ENCODE measurements at places on chromosomes 12 and 14.

- DNase-seq: no peak
These were observed 279.6 kb upstream of the CCDC196 start for GRCh38 chr14:66206554-66206953.

DNA sequence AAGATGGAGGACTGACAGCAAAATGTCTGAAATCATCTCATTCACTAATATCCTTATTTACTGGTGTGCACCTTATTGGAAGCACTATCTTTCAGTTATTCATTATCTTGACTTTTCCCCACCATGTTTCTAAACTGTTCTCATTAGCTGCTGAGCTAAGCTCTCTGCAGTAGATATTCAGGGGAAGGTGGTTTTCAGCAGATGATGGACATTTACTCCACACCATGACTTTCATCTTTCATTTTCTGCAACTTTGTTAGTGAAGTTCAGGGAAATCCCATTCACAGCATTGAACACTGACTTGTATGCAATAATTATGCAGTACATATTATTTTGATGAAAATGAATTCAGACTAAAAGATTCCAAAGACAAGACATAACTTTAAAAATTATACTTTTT, 373.6 kb upstream of the FLRT2 start:
- no peak for DNase-seq

- no peak for DNase-seq
These were observed 513 bp downstream of the PFDN5 start for GRCh38 chr12:53295891-53296219.

DNA sequence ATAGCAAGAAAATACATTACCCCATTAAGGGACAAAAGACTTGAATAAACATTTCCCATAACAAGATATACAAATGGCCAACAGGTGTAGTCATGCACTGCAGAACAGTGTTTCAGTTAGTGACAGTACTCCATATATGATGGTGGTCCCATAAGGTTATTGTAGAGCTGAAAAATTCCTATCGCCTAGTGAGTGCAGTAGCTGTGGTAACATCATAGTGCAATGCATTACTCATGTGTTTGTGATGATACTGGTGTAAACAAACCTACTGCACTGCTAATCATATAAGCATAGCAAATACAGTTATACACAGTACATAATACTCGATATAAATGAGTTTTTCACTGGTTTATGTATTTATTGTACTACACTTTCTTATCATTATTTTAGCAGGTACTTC, 168.7 kb downstream of the C12orf75 start:
- DNase-seq: no peak

DNA sequence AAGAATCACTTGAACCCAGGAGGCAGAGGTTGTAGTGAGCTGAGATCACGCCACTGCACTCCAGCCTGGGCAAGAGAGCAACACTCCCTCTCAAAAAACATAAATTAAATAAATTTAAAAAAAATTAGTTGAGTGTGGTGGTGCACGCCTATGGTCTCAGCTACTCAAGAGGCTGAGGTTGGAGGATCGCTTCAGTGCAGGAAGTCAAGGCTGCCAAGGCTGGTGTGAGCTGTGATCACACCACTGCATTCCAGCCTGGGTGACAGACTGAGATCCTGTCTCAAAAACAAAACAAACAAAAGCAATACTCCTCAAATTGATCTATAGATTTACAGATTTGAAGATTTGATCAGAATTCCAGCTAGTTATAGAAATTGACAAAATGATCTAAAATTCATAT, 92.7 kb upstream of the RESF1 start:
- DNase-seq: no peak

DNA sequence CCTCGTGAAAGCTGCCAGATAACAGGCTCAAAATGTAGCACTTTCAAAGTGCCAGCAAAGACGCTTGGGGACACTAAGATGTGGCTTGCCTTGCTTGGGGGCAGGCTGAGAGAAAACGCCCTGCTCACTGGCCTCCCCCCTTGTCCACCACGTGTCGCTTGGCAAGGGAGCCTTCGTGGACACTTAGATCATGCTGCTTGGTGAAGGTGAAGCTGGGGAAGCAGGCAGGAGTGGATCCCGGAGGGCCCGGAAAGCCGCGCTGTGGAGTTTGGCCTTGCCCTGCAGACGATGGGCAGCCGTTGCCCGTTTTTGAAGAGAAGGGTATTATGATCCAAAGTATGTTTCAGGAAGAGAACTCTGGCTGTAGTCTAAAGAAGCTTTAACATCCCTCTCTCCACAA, 53.4 kb upstream of the BDKRB2 start:
- peak; percentile 30 for DNase-seq

- DNase-seq: no peak
These were observed 104.9 kb upstream of the PMCH start for GRCh38 chr12:102302553-102302952.

DNA sequence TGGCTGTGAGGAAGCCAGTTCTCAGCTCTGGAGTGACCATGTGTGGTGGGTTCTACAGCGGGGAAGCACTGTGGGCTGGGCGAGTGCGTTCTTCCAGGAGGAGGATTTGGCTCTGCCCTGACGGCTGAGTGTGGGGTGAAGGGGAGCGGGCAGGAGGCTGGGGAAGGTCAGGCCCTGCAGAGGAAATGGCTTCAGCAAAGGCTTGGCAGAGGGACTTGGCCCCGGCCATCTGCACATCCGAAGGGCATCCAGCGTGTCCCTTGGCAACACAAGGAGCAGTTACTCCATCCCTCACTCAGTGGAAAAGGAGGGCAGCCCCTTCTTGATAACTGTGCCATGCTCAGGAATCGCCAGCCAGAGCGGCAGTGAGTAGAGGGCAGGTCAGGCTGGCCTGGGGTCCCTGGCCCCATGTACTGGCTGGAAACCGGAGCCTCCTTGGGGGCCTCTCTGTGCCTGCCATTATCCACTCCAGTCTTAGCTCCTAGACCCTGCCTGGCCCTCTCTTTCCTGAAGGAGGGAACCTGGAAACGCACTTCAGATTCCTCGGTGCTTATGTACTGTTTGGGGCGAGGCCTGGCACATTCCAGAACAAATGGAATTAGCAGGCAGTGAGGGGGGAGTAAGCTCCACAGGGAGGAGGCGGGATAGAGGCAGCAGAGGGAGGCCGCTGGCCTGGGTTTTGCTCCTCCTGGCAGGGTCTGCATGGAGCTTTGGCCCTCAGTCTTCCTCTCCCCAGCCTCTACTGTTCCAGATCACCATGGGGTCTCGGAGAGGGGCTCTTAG, 133.6 kb upstream of the NCOR2 start:
- DNase-seq: no peak

- no peak for DNase-seq
These were observed 18.2 kb downstream of the AK7 start for GRCh38 chr14:96410119-96410518.

- no peak for DNase-seq
These were observed 304.1 kb upstream of the SSTR1 start for GRCh38 chr14:37903343-37904191.

DNA sequence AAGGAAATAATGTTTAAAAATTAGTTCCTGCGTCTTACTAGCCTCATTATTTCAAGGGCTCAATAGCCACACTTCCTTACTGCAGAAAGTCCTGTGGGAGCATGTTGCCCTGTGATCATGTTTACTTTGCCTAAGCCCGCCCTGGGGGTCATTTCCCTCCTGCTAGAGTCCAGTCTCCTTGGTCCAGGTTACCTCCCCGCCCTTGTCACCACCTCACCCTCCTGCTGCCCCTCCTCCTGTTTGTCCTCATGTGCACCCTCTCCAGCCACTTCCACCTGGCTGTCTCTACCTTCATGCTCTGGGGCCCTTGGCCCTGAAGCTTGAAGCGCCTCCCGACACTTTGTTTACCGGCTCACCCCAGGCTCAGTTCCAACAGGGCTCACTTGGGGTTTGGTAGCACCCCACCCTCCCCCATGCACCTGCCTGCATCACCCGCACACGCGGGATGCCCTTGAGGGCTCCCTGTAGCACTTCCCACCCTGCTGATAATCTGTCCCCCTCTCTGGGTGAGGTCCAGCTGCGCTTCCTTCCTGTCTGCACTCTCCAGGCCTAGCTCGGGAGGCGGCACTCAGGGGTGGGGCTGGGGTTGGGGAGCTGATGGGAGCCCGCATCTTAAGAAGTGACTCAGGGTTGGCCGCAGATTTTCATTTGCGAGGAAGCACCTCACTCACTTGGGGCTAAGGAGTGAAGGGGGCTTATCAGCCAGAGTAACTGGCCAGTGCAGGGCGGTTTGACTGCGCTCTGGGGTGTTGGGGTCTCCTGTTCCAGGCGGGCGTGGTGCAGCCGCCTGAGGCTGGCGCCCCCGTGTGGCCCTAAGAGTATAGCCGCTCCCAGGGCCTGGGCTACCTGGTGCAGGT, 40.1 kb downstream of the SMIM41 start:
- peak; percentile 88 for DNase-seq

DNA sequence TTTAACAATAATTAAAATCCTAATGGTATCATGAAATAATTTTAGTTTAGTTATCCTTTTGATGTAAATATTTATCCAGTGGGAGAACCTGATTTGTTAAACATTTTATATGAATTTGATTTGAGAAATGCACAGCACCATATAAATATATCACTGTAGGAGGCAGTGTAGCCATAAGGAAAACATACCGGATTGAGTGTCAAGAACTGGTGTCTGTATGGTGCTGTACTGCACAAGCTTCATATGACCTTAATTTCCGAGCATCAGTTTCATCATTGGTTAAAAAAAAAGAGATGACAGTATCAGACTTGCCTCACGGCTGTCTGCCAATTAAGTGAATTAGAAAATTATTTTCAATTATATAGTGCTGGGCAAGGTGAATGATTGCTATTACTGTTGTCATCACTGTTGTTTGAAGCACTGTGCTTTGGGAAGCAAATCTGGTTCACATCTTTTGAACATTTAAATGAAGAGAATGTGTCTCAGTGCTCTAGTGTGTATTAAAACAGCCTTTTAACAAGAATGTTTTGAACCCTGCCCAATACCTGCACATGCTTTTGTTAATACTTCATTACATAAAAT, 72.1 kb downstream of the TMTC2 start:
- no peak for DNase-seq

DNA sequence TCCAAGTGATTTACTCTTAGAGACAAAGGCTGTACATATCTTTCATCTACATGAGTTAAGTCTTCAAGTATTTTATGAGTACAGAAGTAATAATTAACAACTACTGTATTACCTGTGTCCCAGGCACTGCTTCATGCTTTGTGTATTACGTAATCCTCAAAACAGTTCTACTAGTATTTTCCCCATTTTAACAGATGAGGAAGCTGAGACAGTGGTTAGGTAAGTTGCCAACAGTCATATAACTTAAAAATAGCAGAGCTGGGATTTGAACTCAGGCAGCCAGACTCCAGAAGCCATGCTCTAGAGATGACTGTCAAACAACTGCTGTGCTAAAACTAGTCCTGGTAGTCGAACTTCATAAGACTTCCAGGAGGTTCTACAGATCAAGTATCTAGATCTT, 10.7 kb downstream of the TRMT5 start:
- DNase-seq: no peak

DNA sequence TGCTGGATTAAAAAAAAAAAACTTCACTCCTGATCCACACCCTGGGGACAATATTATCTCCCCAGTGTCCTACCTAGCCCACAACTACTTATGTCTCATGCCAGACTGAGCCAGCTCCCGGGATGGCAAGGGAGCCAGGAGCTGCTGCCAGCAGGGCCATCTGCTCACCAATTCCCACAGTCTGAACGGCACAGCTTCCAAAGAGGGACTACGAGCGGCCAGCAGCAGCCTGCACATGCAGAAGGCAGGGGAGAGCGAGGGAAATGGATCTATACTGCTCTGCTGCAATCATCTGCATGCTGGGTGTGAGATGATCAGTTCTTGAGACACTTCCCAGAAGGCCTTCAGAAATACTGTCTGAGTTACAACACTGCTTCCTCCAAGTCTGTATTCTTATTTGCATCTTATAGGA, 11.1 kb downstream of the SSH1 start:
- DNase-seq: no peak

GRCh38 chr12:124736115-124737039, 127.3 kb downstream of the SCARB1 start:
- no peak for DNase-seq

- no peak for DNase-seq
These were observed 54.1 kb upstream of the BEGAIN start for GRCh38 chr14:100641274-100641860.

DNA sequence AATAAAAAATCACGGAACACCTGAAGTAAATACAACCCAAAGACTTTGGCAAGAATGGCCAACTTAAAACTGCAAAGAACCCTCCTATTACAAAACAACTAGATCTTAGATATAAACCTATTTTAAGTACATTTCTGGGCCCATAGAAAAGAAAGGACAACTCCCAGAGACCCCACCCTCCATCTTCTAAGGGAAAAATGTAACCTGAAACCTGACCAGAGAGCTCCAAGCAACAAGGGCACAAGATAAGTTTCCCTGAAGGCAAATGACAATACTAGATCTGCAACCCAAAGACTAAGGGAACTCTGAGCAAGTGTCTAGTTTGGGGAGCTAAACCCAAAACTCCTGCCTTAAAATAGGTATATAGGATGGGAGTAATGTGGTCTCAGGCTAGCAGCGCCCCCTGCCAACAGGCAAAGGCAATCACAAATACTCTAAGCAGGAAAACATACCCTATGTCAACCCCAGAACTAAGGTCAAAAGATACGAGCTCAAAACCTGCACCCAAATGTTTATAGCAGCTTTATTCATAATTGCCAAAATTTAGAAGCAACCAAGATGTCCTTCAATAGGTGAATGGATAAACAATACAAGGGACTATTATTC, 218.9 kb downstream of the ITPR2 start:
- peak; percentile 62 for DNase-seq

DNA sequence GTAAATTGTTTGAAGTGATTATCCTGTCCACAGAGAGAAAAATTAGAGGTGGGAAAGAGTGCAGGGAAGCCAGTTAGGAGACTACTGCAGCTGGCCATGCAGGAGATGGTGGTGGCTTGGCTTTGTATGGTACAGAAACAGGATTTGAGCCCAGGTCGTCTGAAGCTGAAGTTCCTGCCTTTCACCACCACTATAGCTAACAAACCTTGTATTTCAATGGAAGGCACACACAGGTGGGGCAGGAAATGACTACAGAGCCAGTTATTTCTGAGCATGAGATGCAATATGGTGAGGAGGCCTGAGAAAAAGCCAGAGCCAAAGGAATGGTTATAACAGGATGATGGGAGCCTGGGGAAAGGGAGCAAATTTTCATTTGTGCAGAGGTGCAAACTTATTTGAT, 103.9 kb downstream of the BTG1 start:
- DNase-seq: no peak

GRCh38 chr14:55353686-55354467, 57.8 kb downstream of the ATG14 start:
- DNase-seq: no peak

- no peak for DNase-seq
These were observed 98.7 kb upstream of the ATF1 start for GRCh38 chr12:50665170-50665569.

DNA sequence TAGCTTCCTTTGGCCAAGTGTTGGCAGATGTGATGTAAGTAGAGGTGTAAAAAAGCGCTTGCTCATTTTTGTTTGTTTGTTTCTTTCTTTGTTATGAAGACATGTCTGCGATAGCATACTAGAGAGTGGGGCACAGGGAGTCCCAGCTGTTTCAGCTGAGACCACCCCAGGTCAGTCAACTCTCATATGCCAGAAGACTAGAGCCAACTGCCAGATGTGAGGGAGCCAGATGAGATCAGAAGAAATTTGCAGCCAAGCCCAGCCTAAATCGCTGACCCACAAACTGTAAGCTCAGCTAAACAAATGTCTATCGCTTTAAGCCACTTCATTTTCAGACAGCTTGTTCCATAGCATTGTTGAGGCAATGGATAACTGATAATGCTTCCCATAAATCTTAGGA, 397.1 kb downstream of the APAF1 start:
- no peak for DNase-seq
